ENCODE measurements at places on chromosomes 4 and X. TPM values are rescaled to one million over a fixed set of nuclear protein-coding genes. Genes with fewer than 3 reads are reported as not detected.
A peak's percentile ranks its signal among the peaks of the same experiment; 100 is the strongest.

CENPVL1 gene
- 3.2 TPM for total RNA-seq

- DNase-seq, result no peak
Measured at GRCh38 chrX:7941390-7942042, 14.3 kb upstream of the PNPLA4 start.

DCAF8L2 gene
- not detected for total RNA-seq

DNA sequence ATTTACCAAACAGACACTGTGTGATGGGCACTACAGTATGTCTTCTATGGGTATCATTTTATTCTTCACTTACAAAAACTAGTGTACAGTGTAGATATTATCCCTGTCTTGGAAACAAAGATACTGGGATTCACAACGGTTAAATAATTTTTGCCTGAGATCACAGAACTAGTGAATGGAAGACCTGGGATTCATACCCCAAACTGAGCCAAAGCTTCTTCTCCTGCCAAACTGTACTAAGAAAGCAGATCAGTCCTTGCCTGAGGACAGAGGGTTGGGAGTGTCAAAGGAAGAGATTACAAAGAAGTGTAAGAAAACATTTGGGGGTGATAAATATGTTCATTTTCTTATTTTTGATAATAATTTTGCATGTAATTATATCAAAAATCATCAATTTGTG, 43.1 kb downstream of the PPA2 start:
- no peak for DNase-seq

LIMCH1 gene
- 2.7 TPM for total RNA-seq

- DNase-seq, result no peak
Measured at GRCh38 chr4:86543560-86544309, 50.4 kb upstream of the PTPN13 start.

DNA sequence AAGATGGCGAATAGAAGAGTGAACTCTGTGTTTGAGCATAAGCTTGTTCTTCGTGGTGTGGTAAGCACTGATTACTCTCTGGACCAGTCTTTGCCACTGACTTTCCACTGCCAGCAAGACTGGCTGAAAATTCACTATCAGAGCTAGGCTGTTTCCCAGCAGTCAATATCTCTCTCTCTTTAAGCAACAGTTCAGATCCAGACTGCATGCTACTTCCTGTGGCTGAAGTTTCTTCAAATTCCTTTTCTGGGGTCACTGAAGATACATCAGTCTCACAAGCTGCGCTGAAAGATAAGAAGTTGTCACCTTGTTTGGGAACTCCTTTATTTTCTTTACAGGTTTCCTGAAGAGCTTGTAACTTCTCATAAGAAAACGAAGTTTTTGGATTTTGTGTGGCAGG, 54.0 kb upstream of the FAM120C start:
- no peak for DNase-seq

PABPC1L2B gene
- 1.7 TPM for total RNA-seq

DNA sequence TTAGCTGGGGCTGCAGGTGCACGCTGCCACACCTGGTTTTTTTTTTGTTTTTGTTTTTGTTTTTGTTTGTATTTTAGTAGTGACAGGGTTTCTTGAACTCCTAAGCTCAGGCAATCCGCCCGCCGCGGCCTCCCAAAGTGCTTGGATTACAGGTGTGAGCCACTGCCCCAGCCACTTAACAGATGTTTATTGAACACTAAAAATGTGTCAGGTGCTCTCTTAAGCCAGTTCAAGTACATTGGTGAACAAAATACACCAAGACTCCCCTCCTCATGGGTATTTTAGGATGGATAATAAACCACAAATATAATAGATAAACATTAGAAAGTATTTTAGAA, 69.9 kb downstream of the TRAPPC11 start:
- DNase-seq, result no peak

CDX4 gene
- total RNA-seq, result 2.2 TPM

DNA sequence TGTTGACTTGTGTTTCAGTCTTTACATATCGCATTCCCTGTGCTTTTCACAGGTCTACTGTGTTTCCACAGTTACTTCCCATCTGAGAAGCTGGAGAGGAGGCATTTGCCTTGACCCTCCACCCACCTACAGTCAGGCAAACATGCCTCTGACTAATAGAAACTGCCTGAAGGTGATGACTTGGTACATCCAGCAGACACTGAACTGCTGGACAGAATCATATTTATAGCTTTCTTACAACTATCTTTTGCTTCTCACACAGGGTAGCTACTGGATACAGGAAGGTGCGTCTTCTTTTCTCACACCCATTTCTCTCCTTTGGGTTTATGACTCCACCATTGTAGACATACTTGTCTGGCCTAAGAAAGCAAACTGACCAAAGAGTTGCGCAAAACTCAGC, 58.0 kb downstream of the VGLL1 start:
- no peak for DNase-seq

GRCh38 chr4:101031971-101032370, 315.4 kb downstream of the PPP3CA start:
- peak; percentile 59 for DNase-seq

FMR1NB gene
- total RNA-seq, result not detected

PARM1 gene
- 5.2 TPM for total RNA-seq

SGMS2 gene
- total RNA-seq, result 0.73 TPM

DNA sequence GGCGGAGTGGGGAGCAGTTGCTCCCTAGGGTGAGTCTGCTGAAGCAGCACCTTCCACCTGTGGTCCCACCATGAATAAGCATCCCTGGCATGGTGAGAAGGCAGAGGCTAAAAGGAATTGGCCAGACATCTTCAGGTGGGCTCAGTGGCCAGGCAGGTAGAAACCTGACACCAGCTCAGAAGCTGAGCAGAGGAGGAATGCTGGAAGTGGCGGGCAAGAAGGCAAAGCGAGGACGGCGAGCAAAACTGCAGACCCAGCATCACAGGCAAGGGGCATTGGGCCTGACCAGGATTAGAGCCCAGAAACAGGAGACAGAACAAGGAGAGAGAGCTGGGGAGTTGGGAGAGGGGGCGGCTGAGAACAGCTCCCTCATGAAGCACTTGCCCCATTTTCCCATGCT, 25.3 kb downstream of the TSC22D3 start:
- DNase-seq, result no peak

GRCh38 chrX:17082831-17083230, 136.4 kb downstream of the REPS2 start:
- no peak for DNase-seq

DNA sequence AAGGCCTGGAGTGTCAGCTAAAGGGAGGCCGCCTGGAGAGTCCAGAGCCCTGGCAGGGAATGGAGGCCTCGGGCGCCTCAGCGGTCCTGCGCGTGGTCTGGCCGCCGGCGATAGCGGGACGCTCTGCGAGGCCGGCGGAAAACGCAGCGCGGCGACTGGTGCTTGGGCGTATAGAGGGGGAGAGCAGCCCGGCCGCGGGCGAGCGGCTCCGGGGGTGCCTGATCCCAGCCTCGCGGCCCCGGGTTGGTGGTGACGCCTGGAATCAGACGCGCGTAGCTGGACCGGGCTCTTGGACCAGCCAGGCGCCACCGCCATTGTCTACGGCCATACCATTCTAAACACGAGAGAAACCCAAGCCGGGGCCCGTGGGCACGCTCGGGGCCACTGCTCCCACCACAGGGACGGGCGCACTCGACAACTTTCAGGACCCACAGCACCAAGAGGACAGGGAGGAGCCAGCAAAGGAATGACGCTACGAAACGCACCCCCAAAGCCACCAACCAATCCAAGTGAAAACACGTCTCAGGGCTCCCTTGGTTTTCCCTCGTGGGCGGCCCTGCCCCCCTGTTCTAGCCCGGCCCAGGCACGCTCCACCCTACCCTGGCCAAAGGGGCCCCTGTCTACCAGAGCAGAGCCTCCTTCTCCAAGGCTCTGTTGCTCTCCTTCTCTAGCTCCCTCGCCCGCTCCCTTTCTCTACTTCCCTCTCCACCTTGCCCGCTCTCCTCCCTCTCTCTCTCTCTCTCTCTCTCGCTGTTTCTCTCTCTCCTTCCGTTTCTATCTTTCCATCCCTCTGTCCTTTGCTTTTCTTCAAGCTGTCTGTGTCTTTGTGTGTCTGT, 7.8 kb downstream of the FRG2 start:
- no peak for DNase-seq
